ENCODE measurements at places on chromosomes 13 and 19. TPM values are rescaled to one million over a fixed set of nuclear protein-coding genes. Genes with fewer than 3 reads are reported as not detected.

ADGRE3 gene
- not detected for total RNA-seq

CNOT3 gene
- 10.1 TPM for total RNA-seq

GJB6 gene
- total RNA-seq, result not detected

CACNG7 gene
- 2.6 TPM for total RNA-seq

Data from smooth muscle cell of trachea (primary cell).